ENCODE measurements at places on chromosomes 7 and 10.

DNA sequence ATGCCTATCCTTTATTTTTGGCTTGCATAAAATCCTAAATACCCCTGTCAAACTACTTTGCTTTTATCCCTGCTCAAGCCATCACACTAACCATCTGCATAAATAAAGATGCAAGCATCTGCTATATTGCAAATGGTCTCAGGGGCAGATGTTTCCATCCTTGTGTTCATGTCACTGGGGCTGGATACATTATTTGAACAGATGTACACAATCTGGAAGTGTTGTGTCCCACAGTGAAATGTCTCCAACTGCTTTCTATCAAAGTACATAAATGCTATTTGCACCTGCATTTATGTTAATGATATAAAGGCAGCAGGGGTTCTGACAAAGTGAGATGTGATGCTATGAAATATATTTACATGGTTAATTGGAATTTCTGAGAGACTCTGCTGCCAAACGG lies 163.1 kb downstream of the ZNF438 start:
- no peak for DNase-seq

DNA sequence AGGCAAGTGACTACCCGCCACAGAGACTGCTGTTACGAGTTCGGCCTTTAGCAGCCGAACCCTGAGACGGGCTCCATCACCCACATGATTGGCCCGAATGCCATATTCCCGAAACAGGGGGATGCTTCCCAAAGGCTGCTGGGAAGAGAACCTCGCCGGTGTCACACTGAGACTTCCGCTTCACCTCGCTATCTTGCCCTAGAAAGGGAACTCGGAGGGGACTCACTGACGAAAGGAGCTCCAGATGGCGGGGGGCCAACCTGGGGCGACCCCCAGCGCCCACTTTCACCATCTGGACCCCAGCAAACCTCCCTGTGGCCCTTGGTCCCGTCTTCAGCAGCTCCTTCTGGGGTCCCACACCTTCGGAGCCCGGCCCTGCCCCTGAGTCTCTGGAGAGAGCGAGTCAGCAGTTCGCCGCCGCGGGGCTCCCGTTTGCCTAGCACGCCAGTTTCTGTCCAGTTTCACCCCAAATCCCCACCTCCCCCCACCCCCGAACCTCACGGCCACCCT lies 529 bp downstream of the HPS1 start:
- DNase-seq, result no peak

- no peak for DNase-seq
Measured at GRCh38 chr10:12489357-12489756, 140.0 kb downstream of the CAMK1D start.

DNA sequence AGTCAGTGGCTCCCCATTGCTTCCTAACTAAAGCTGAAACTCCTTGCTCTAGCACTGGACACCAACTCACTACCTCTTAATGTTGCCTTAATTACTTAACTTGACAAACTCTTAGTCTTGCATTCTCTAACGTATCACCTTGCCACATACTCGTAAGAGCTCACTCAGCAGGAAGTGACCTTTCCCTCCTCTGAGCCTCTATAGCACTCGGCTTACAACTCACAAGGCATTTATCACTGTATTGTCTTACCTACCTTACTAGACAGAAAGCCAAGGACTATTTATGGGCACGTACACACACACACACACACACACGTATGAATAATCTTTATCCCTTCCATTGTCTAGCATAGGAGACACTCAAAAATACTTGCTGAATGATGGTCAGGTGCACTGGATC lies 21.2 kb downstream of the CEP41 start:
- no peak for DNase-seq

GRCh38 chr10:13590886-13591285 lies 4.1 kb downstream of the PRPF18 start:
- DNase-seq, result no peak

- DNase-seq, result no peak
Measured at GRCh38 chr10:15369256-15370211, 1.6 kb downstream of the FAM171A1 start.

- DNase-seq, result no peak
Measured at GRCh38 chr10:123057968-123058367, 49.2 kb downstream of the ACADSB start.

GRCh38 chr7:101754424-101755159 lies 62.8 kb upstream of the CUX1 start:
- no peak for DNase-seq

DNA sequence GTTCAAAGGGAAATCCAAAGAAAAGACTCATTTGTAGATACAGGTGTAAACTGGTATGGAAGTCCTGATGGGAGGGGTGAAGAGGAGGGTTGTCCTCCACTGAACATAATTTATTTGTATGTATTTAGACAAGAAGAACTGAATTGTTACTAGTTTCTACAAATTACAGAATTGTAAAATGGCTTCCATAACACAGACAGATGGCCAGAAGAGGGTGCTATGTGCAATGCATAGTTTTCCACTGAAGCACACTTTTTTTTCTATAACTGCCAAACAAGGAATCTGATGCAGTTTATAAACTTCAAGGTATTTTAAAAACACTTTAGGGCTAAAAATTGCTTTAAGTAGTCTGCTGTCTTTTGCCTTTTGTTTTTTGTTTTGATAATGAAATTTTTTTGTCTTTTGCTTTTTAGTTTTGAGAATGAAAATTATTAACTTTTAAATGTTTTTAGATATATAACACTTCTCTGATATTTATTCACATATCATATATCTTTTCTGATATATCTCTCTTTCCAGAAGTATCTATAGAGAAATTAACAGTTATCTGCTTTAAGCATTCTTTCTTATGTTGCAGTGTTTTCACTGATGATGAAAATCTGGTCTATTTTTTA lies 58.5 kb downstream of the PHYHIPL start:
- peak; percentile 4 for DNase-seq

DNA sequence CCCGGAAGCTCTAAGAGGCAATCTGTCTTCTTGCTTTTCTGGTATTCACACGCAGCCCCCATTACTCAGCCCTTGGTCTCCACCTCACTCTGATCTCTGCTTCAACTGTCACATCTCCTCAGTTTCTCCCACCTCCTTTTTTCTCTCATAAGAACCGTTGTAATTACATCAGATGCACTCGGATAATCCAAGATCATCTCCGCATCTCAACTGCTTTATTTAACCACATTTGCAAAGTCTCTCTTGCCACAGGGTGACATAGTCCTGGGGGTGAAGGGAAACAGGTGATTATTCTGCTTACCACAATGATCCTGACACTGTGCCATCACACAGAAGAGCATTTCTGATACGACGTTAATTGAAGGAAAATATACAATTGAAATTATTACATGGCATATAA lies 79.9 kb downstream of the HACD1 start:
- DNase-seq, result no peak

GRCh38 chr10:110850099-110850498 lies 21.6 kb upstream of the PDCD4 start:
- no peak for DNase-seq

- DNase-seq, result peak; percentile 94
Measured at GRCh38 chr7:47153058-47153457, 428.9 kb downstream of the TNS3 start.

DNA sequence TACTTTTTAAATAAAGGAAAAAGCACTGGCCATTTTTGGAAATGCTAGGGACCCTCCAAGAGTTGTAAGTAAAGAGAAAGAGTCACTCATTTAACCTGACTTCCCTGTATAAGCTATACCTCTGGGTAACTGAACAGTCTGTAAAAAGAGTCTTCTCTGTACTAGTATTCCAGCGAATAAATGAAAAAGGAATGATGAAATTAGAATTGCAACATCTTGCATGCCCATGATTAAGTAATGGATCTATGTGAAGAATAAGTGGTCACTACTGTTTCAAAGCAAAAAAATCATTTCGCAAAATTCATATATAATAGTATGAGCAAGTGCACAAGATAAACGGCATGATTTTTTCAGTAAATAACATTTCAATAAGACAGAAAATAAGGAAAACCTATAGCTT lies 116.8 kb downstream of the ZFAND4 start:
- no peak for DNase-seq

- DNase-seq, result no peak
Measured at GRCh38 chr10:131162211-131162610, 149.3 kb downstream of the TCERG1L start.

DNA sequence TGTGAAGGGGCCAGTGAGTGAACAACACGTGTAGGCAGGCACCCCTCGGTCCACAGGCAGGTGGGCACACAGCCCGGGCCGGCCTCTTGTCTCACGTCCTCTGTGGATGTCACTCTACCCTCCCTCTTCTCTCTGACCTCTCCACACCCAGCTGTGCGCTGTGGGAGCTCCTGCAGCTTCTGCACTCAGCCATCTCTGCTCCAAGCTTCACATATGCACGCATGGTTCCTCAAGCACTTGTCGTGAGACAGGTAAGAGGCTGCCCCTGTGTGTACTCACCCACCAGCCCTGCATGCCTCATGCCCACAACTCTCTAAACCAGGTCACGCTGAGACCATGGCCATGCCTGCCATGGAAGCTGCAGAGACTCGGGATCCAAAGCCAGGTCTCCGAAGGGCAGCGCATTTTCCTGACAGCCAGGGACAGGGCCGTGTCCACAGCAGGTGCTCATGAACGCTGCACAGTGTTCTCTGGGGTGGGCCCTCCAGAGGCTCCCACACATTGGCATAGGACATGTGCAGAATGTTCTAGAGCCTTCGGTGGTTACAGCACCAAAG lies 477.5 kb downstream of the PTPRN2 start:
- no peak for DNase-seq

DNA sequence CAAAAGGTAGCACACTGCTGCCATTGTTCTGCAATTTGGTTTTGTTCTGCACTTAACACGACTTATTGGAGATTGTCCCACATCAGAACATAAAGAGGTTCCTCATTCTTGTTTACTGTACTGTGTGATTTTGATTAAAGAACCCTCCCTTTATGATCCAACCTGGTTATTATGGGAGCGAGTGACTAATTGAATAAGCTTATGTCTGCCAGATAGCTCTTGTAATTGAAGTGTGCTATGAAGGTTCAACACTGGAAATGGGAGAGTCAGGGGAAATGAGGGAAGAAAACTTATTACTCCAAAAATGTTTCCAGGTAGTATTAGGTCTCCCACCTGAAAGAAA lies 33.9 kb downstream of the CASP7 start:
- DNase-seq, result no peak

DNA sequence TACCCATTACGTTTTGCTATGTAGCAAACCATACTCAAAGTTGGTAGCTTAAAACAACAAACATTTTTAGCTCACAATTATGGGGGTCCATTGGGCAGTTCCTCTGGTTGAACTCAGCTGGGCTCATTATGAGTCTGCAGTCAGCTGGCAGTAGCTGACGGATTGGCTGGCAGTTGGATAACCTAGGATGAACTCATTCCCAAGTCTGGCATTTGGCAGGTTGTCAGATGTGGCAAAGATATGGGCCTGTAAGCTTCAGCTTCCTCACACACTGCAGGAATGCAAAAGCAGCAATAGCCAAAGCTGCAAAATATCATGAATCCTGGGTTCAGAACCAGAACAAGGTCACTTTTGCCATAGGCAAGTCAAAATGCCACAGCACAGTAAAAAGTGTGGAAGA lies 412.2 kb upstream of the SORCS1 start:
- DNase-seq, result no peak

GRCh38 chr7:17631061-17631460 lies 309.2 kb downstream of the SNX13 start:
- DNase-seq, result no peak

- no peak for DNase-seq
Measured at GRCh38 chr10:103566536-103566935, 73.0 kb downstream of the NEURL1 start.

GRCh38 chr7:30852308-30852684 lies 59.4 kb upstream of the AQP1 start:
- no peak for DNase-seq

GRCh38 chr7:151520419-151521261 lies 945 bp upstream of the RHEB start:
- no peak for DNase-seq

GRCh38 chr7:151447901-151448260 lies 7.9 kb upstream of the CRYGN start:
- DNase-seq, result no peak

- no peak for DNase-seq
Measured at GRCh38 chr7:24660546-24660945, 87.3 kb downstream of the PALS2 start.

DNA sequence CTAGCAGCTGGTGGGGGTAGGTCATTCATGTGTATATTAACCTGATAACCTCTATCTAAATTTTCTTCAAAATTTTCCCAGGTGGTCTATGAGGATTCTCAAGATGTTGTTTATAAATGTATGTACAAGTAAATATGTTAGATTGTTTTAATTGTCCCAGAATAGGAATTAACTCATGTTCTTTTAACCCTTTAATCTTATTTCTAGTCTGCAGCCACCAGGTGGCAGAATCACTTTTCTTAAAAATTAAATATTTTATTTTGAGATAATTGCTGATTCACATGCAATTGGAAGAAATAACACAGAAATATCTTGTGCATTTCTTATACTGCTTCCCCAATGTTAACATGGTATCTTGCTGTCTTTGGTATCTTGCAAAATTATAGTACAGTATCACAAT lies 589.5 kb downstream of the ARL4A start:
- DNase-seq, result no peak

GRCh38 chr10:59036311-59037017 lies 140.0 kb upstream of the PHYHIPL start:
- no peak for DNase-seq

DNA sequence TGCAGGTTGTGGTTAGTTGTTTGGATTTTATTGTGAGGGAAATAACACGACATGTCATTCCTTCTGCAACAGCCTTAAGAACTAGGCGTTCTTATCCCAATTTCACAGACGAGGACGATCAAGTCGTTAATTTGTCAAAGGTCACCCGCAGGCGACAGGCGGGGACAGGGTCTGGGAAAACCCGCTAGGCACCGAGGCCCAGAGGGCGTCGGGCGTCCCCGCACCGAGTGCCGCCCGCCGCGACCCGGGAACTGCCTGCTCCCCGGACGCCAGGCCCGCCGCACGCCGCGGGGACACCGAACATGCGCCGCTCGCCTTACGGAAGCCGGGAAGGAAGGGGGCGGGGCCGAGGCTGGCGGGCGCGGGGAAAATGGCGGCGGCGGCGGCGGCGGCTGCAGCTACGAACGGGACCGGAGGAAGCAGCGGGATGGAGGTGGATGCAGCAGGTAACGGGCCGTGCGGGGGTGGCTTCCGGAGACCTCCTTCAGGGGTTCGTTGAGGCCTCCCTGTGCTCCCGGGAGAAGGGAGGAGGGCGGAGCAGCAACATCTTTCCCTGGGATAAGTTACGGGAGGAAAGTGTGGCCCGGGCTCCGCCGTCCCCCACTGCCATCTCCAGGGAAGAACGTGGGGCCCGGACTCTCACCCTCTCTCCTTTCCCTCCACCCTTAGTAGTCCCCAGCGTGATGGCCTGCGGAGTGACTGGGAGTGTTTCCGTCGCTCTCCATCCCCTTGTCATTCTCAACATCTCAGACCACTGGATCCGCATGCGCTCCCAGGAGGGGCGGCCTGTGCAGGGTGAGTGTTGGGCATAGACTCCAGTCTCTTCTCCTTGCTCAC lies at the start of gene COPS6:
TSS of gene COPS6 (plus strand) at position 349 of the 837 bp plus-strand sequence. CDS start at position 371, 22 bp downstream.
- no peak for DNase-seq

DNA sequence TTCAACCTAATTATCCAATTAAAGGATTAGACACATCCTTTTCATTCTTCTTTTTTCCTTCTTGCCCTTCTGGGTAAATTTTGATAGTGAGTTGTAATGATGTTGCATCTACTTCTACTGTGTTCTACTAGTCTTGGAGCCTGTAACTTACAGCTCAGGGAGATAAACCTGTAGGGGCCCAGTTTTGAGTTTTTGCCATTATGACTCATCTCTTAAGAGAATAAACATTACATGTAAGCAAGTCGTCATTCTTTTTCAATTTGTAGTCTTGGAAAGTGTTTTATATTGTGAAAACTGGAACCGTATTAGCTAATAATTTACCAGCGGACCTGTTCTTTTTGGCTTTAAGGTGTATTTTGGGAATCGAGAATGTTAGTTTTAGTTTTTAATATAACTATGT lies 89.7 kb upstream of the RPA3 start:
- DNase-seq, result no peak
